ENCODE measurements at places on chromosomes 2 and 18.

DNA sequence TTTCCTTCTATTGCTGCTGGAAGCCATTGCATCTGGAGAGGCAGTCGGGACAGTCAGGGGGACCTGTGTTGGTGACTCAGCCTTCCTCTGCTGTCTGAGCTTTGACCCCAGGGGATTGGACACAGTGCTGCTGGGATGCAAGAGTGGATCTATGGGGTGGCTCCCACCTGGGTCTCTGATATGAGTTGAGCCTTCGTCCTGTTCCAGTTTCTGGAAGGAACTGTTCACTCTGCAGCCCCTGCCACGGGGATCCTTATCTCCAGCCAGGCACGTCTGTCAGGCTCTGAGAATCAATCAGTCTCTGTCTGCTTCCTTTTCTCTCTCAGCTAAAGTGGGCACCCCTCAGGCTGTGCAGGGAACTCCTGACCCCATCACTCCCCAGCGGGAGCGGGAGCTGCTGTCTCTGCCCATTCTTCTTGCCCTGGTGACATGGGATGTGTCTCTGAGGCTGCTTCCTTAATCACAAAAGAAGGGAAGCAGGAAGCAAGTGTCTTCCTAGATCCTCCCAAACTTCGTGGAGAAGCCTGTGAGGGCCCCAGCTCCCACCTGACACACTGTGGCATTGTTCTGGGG, 51.7 kb downstream of the ARHGAP28 start:
- no peak for DNase-seq

GRCh38 chr2:162938387-162938786, 99.8 kb upstream of the KCNH7 start:
- no peak for DNase-seq

GRCh38 chr2:64865073-64865830, 123.9 kb upstream of the SLC1A4 start:
- DNase-seq: peak; percentile 52

DNA sequence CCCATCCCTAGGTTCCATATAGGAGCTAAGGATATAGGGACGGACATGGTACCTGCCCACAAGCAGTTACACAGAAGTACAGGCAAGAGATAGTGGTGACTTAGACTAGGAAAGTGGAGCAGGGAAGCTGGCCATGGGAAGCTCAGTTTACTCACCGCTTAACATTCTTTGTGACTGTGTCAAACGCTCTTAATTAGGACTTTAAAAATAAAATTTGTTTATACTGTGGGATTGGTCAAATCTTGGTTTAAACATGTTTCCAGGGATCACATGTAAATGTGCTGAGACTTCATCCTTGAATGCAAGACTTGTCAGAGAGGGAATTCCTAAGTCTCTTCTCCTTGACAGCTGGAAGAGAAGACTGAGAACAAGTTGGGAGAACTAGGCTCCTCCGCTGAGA, 107.3 kb downstream of the MTCL1 start:
- DNase-seq: no peak

- no peak for DNase-seq
Observed at GRCh38 chr2:170670651-170671050, 44.5 kb upstream of the SP5 start.

GRCh38 chr2:66813525-66813924, 378.6 kb downstream of the MEIS1 start:
- DNase-seq: no peak

- no peak for DNase-seq
Observed at GRCh38 chr18:25531207-25531606, 179.2 kb upstream of the ZNF521 start.

DNA sequence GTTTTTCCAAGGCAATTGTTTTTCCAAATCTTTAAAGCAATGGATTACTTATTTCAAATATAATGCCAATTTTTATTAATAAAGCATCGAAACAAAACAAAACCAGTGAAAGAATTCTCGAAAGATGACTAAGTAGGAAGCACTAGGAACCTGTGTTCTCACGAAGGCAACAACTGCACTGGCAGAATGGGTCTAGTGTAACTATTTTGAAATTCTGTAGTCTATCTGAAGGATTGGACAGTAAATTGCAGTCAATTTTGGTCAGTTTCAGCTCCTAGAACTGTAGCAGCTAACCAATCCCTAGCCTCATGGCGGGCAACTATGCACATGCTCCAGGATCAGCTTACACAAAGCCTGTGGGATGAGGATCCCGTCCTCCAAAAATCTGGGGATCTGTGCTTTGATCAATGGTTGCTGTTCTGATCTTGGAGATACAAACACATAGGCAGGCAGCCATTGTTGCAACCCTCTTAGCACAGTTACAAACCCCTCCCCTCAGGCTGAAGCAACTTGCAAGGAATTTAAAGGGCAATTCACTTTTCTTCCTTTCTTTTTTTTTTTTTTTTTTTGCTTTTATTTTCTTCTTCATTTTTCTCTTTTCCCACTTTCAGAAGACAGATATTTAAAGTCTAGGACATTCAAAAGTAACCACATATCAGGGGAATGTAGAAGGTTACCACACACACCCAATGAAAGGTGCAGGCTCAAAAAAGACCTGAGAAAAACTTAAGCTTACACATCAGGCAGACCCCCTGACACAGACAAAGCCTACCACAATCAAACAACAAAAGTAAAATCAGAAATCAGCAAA, 147.6 kb downstream of the THADA start:
- no peak for DNase-seq

DNA sequence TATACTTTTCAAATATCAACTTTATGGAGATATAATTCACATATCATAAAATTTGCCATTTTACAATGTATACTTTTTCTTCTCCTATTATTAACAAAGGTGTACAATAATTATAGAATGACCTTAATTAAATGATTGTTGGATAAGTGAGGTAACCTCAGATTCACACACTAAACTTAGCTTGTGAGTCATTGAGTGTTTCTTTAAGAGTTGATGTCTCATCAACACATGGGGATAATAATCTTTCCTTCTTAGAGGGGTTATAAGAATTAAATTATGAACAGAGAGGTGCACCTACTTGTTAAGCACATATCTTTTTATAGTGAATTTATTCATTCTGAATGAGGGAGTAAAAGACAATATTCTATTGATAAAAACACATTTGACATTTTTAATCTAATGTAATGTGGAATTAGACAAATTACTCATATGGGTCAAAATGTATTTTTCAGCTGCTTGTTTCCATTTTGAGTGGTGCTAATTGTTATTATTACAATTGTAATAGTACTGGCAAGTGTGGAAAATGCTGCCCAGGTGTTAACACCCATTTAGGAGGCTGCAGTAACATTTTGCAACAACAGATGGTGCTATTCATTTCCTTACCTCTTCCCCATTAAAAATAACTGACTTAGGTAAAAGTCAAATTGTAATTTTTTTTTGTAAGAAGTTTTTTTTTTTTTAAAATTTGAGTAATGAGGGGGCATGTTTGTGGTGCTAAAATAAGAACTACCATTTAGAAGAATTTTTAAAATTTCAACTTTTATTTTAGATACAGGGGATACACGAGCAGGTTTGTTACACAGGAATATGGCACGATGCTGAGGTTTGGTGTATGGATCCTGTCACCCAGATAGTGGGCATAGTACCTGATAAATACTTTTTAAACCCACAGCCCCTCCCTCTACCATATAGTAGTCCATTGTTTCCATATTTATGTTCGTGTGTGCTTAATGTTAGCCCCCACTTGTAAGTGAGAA, 32.1 kb upstream of the DYNAP start:
- no peak for DNase-seq

DNA sequence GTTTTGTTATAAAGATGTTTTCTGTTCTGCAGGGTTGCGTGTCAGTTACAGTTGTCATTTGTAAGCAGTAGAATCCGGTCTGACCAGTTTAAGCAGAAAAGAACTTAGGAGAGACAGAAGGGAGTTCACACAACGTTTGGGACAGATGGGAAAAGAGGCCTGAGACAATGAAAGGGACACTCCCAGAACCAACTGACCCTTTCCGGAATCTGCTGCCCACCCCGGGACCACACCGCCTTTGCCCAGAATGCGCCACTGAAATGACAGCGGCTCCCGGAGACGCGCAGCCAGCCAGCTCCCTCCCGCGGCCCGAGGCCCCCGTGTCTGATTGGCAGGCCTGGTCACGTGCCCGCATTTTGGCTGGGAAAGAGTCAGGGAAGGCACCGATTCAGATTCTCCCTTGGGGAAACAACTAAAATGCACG, 244.6 kb downstream of the BCL2 start:
- DNase-seq: peak; percentile 36

DNA sequence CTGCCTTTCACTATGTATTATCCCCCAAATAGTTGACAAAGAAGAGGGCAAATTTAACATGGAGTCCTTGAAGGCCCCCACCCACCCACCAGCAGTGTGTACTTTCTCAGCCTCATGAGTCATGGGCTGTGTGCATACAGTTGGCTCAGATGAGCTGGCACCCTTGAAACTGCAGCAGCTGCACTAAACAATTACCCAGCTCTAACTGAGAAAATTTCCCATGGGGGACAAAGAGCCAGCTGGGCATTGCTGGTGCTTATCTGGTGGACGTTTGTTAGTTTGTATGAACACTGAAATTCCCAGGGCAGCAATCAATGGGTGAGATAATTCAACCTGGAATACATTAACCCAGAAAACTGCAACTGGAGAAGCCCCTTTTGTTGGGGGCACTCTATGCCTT, 131.7 kb downstream of the GCA start:
- DNase-seq: no peak
